ENCODE measurements at places on chromosomes 6 and 20.

DNA sequence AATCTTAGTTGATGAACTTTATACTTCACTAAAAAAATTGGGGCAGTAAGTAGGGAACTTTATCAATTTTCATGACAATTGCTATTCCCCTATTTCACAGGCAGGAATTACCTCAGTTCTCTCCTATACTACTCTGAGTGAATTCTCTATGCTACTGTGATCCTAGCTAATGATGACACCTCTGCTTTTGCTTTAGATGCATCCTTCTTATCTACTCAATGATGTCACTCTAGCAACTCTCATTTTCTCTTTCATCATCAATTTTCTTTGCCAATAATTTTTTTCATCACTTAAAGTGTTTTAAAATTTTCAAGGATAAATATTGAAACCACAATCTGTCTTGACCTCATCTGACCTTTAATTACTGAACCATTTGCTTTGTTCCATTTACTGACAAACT, 8.1 kb downstream of the DEFB114 start:
- DNase-seq = no peak

DNA sequence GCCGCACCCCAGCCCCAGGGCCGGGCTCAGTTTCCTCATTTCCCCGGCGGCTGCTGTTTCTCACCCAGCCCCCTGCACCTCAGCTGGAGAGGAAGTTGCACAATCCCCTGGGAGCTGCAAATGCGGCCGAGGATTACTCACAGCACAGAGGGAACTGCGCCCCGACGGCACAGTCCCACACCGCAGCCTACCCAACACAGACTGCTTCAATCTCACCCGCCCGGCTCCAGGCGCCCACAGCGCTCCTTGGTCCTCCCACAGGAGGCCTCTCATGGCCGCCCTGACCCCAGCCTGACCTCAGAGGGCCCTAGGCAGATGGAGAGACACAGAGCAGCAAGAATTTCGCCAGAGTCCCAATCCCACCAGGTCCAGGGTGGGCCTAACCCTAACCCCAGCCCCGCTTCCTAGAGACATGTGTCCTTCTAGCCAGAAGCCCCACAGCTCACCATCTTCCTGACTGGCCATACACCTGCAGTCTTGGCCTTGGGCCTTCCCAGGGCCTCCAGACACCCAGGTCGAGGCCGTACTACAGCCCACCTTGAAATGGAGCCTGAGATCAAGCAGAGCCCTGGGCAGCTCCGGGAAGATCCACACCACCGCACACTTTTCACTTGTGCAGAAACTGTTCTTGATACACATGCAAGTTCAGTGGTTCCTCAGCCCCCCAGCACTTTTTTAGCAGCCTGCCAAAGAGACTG, 11.7 kb downstream of the TFEB start:
- peak; percentile 94 for DNase-seq

DNA sequence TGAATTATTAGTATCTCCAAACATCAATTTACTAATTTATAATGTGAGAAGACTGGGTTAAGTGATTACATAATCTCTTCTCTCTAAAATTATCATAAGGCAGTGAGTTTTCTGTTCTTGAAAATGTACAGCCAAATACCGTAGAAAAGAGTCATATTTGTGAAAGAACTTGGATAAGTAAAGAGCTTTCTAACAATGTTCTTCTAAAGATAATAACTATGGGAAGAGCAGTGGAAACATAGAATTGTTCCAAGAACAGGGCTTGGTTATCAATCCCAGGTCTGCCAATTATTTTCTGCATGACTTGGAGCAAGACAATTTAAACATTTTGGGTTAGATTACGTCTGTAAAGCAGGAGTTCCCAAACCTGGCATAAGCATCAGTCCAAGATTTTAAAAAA, 198.1 kb upstream of the SGK1 start:
- DNase-seq = no peak

- no peak for DNase-seq
Measured at GRCh38 chr6:51926125-51926524, 161.3 kb downstream of the PKHD1 start.

GRCh38 chr6:107666084-107666980, 157.8 kb downstream of the SCML4 start:
- DNase-seq = no peak

DNA sequence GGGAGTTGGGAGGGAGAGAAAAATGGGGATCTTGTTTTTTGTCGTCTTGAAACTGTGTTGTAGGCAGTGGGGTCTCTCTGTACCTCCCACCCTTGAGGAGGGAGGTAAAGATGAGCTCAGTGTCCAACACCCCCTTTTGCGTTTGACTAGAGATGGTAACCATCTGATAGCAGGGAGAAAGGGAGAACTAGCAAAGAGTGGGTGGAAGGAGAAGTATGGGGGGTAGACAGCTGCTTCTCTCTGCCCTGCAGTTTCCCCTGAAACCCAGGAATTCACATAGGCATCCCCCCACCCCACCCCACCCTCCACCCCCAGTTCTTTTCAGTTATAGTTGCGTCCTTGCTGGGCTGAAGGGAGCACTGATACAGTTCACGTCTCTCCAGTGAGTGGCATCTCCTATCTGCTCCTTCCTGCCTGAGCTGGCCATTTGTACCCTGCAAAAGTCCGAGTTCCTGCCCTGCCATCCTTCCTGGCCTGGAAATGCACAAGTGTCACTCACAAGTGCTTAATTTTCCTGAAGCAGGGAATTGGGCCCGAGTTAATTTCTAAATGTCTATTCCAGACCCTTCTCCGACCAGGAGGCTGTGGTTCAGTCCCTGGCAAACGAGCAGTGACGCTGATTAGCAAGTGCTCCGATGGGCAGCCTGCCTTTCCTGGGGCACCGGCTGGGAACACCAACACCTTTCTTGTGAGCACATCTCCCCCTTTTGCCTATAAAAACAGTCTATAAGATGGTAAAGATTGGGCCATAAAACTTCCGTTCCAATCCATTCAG, 1.5 kb downstream of the SIRPA start:
- DNase-seq = peak; percentile 97

DNA sequence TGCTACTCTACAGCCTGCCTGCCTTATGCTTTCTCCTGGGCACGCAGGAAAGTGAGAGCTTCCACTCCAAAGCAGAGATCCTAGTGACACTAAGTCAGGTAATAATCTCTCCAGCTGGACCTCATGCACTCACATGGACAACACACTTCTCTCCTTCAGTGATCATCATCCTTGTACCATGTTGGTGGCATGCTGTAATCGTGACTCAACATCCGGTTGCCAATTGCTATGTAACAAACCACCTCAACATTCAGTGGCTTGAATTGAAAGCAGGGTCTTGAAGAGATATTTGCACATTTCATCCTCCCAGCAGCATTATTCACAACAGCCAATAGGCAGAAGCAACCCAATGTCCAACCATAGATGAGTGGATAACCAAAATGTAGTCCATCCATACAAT, 40.3 kb upstream of the PPP1R3G start:
- no peak for DNase-seq

DNA sequence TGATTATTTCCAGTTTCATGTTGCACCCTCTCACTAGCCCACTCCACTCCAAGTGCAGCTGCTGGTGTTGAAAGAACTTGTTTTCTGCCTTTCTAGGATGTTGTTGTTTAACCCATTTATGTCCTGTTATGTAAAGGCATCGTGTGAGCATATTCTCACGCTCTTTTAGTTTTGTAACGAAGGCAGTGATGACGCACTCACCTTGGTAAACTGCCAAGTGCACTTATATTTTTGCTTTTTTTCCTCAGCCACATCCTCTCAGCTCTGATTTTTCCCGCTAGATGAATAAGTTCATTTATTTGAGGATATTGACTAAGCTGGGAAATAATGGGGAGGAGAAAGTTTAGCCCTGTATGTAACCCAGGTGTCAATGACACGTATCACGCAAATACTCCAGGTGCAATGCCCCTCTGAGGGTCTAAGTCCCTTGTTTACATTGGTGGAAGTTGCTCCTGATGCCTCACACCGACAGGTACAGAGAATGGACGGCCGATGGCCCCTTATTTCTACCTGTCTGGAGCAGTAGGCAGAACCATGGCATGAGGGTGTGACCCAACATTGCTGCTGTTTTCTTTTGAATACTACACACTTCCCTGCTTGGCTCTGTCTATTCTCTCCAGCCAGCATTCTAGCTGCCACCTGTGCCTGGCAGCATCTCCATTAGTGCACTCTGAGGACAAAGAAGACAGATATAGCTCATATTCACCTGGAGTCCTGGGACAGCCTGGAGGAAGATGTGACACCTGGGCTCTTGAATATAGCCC, 132.7 kb upstream of the SLC24A3 start:
- no peak for DNase-seq

GRCh38 chr6:96467814-96468213, 53.8 kb upstream of the UFL1 start:
- no peak for DNase-seq

DNA sequence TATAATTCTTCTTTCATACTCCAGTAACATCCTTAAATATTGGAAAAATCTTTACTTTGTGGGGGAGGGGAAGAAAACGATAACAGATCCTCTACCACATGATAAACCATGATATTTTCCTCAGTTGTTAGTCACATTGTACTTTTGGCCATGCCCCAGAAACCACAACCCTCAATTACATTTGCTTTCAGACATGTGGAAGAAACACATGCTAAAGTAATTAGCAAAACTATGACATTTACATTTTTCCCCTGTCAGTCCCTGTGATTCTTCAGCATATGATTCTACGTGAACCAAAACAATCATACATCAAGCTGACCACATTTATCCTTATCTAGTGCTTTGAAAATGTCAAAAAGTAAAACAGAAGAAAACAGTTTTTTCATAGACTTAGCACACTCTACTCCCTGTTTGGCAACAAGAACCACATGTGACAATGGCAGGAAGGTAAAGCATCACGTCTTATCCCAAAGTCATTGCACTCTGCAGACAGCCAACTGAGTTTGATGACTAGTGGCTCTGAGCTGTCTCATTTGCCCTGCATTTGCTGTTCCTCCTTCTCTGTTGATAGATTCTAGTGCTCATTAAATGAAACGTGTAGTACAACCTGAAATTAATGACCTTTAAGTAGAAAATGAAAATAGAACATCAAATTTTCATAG, 505.8 kb upstream of the MARCKS start:
- no peak for DNase-seq

- DNase-seq = no peak
Measured at GRCh38 chr6:36924131-36924530, 30.4 kb upstream of the PI16 start.

DNA sequence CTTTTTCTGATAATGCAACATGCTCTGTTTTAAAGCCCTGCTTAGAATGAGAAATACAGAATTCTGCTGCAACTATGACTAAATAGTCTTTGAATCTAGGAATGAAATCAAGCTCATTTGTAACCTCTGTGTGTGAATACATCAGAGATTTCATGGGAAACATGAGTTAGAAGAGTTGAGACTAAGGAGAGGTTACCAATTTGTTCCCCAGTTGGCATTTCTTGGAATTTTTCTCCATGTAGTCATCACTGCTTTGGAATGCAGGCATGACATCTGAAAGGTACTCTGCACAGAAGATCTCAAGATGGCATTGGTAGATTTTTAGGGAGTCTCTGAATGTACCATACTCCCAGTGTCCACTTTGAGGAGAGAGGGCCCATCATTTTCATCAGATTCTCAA, 237.2 kb downstream of the TFAP2A start:
- no peak for DNase-seq

DNA sequence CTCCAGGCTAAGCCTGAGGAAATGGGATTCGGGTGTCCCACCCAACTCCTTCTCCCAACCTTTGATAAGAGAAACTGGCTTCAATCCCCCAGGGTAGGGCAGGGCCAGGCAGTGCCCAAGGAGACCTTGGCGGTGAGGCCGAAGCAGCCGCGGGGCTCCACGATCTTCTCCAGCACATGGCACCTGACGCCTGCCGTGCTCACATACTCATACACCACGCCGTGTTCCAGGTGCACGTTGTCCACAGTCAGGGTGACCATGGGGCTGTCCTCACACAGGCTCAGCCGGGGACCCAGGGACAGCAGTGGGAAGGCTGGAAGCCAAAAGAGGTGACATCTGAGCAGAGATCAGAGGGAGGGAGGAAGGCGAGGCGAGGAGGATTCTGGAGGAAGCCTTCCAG, 176.5 kb downstream of the PREX1 start:
- DNase-seq = no peak

DNA sequence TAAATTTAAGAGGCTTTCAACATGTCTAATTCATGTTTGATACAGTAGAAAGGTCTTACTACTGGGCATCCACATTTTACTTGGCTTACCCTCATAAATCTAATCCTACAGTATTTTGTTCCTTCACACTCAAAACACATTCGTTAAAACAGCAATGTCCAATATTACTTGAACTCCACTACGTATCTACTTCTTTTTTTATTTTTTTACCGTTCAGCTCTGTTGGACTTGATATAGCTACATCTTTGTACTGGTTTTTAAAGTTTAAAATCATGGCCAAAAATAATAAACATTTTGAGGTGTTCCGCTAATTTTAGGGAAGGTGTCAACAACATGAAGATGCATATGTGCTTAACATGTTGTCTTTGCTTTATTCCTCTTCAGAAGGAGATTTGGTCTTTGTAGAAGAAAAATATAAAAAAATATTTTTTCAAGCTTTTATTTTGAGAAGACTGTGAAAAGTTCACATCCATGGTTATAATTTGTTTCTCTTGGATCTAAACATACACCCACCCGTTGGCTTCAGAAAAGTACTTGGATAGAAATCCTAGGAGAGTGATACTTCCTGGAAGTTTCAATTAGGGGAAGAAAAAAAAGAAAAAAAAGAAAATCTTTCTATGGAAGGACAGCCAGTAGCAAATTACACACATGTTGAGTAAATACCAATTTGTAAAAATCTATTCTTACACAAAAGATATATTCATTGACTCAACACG, 71.5 kb downstream of the EPB41L2 start:
- DNase-seq = no peak

DNA sequence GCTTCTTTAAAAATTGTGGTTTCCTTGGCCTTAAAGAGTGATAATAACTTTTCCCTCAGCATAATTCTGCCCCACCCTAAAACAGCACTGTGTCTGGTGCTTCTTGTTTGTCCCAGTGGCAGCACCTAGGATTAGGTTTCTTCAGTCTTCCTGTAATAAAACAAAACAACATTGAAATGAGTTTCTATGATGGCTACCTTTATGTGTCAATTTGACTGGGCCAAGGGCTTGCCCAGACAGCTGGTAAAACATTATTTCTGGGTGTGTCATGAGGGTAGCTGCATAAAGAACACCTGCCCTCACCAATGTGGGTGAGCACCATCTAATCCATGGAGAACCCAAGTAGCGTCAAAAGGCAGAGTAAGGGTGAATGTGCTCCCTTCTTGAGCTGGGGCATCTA, 117.8 kb downstream of the QRSL1 start:
- no peak for DNase-seq

DNA sequence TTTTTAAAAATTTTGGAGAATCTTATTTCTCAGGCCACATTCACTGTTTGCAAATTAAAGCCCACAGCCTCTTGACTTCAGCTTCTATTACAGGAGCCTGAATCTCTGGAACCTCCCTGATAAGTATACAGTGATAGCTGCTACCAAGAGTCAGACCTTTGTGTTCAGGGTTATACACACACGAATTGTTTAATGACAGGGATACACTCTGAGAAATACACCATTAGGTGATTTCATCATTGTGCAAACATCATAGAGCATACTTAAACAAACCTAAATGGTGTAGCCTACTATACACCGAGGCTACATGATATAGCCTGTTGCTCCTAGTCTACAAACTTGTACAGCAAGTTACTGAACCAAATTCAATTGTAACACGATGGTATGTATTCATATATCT, 473.9 kb downstream of the PKHD1 start:
- no peak for DNase-seq

Data from inflammatory macrophage treated with lipopolysaccharide for 1 hour (primary cell).